Foreskin fibroblast (primary cell): ENCODE measurements at places on chromosomes 5 and 9.

DNA sequence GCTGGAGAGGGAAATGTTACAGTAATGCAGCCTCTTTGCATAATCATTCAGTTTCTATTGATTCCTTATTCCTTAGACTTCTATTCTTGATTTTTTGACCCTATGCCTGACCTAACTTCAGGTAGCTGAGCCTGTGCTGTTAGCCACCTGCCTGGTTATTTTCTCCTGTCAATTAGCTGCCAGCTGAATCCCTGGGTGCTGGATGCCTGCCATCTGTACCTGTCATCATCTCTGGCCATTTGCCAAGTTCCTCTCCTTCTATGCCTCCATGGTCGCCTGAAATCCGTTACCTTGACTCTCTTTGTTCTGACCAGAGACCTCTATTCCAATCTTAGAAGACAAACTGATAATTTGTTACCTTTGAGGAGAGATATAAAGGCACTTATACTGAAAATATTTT is 178.3 kb downstream of the CAVIN4 start:
- DNase-seq: no peak

DNA sequence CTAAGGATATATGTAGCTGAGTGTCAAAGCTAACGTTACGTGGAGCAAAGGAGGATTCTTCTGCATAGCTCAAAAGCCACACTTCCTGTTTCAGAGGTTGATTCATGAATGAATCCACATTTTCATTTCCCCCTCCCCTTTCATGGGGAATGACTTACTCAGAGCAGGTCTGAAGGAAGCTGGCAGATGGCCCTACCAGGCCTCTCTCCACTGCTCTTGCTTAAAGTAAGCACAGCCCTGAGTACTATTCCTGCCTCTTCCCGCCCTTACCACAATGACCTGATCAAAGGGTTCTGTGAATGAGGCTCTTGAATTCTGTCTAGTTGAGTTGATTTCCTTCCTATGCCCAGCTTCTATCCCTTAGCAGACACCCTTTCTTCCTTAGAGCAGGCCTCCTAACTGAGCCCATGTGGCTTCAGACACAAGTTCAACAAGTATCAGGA is 6.3 kb downstream of the IGIP start:
- peak; percentile 96 for DNase-seq

- peak; percentile 21 for DNase-seq
Observed at GRCh38 chr5:120463006-120463680, 957 bp upstream of the PRR16 start.

- DNase-seq: no peak
Observed at GRCh38 chr9:29217966-29218365, 1644.7 kb upstream of the C9orf72 start.

DNA sequence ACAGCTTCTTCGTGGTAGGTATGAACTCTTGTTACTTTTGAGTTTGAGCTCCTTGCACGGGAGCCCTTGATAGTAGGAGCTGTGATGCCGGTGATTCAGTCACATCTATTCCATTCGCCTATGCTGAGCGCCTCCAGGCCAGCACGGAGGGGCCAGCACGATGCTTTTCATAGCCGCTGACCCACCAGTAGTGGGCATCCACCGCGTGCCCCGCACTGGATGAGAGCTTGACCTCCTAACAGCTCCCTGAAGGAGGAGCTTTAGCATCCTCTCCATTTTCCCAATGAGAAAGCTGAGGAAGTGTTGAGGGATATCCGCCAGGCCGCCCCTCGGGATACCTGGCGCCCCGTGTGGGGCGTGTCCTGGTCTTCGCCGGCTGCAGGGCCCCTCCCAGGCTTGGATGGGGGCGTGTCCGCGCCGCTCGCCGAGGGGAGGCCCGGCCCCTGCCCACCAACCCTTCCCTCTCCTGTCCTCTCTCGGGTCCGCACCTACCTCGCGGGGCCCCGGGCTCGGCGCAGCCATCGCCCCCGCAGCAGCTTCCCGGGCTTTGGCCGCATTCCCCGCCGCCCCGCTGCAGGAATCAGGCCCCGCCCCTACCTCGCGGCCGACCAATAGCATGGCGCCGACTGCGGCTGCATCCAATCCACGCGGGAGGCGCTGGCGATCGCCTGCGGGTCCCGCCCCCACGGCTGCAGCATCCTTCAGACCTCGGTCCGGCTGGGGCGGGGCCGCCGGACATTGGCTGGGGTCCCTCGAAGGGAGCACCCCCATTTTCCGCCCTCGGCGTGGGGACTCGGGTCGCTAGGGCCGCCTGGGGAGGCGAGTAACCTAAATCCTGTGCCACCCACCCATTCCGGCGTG is at the start of gene PIP5KL1:
PIP5KL1 (minus strand) TSS at position 547 of the 861 bp plus-strand sequence; CDS start at position 522, 25 bp downstream.
- peak; percentile 96 for DNase-seq

GRCh38 chr5:142544946-142545649 is 140.8 kb downstream of the FGF1 start:
- no peak for DNase-seq

GRCh38 chr9:27192291-27192960 is 83.4 kb downstream of the TEK start:
- no peak for DNase-seq

- no peak for DNase-seq
Observed at GRCh38 chr5:31890046-31890445, 251.1 kb downstream of the PDZD2 start.

- no peak for DNase-seq
Observed at GRCh38 chr9:7342229-7342628, 457.3 kb downstream of the DMAC1 start.

GRCh38 chr5:77863181-77863580 is 87.0 kb upstream of the TBCA start:
- no peak for DNase-seq

DNA sequence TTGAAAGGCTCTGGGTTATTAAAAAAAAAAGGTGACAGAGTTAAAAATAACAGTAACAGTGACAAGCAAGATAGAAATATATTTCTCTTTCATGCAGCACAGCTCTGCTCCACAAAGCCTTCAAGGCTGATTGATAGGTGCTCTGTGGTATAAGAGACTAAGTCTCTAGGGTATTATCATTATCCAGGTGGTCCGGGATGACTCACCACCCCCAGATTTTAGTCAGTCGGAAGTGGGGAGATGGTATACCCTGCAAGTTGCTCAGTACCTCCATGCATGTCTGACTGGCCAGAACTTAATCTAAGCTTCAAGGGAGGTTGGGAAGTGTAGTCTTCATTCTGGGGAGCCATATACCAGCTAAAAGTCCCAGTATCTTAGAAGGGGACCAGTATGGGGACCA is 76.1 kb downstream of the SLC1A3 start:
- DNase-seq: no peak

DNA sequence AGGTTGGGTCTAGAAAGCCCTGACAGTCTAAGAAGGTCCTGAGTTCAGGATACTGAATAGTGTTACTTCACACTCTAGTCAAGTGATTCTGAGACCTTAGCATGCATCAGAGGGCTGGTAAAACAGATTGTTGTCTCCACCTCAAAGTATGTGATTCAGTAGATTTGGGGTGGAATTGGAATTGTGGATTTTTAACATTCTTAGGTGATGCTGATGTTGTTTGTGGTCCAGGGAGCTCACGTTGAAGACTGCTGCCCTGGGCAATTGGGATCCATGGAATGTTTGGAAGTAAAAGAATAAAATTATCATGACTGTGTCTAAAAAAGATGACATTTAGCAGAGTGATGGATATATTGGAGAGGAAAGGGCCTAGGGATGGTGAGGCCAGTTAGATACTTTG is 75.6 kb downstream of the VCAN start:
- DNase-seq: no peak

GRCh38 chr9:125950880-125951471 is 203.8 kb downstream of the PBX3 start:
- DNase-seq: no peak

- no peak for DNase-seq
Observed at GRCh38 chr9:24118190-24118589, 292.1 kb upstream of the ELAVL2 start.

GRCh38 chr9:72315510-72316311 is 49.3 kb downstream of the ZFAND5 start:
- DNase-seq: peak; percentile 56

DNA sequence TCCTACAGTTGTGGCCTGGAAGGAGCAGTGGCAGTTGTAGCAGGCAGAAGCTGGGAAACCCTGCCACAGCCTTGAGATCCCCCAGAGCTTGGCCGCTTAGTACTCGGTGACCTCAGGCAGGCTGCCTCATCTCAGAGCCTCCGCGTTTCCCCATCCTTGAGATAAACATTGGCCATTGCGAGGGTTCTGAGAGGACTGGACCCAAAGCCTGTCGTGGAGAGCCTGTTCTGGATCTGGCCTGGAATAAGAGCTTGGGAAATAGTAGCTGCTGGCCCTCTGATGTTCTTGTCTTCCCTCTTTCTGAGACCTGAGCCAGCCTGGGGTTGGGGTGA is 1.3 kb downstream of the MIGA2 start:
- no peak for DNase-seq

DNA sequence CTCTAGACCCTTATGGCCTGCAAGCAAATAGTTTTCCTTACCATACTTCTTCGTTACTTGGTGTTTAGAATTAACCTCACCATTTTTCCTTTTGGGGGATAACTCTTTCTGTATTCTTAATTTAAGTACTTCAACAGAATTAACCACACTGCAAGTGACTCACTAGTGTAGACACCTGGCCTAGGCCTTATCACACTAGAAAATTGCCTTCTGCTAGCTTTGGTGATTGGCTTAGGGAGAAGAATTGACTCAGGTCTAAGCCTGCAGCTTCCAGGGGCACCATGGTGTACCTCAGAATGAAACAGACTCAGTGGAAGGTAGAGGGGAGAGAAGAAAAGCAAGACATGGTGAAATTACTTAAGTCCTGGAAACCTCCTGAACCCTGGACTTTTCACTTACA is 112.8 kb upstream of the HMHB1 start:
- DNase-seq: no peak

DNA sequence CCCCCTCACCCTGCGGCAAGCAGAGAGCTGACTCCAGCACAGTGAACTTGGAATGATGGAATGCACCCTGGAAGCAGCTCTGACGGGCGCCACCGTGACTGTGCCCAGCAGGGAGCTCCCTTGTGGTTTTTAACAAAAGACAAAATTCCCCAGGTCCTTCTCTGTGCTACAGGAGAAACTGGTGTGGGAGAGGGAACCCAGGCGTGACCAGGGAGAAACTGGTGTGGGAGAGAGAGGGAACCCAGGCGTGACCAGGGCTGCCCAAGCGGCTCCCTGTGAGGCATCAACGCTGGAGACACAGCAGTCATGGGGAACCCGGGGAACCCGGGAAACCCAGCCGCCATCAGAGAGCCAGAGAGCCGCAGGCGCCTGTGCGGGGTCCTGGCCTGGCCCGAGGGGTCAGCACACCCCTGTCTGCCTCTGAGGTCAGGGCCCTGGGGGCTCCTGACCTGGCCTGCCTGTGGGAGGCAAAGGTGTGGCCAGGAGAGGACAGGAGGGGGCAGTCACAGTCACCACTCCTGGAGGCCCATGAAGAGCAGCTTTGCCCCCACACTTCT is 3.1 kb upstream of the AHRR start:
- peak; percentile 66 for DNase-seq

DNA sequence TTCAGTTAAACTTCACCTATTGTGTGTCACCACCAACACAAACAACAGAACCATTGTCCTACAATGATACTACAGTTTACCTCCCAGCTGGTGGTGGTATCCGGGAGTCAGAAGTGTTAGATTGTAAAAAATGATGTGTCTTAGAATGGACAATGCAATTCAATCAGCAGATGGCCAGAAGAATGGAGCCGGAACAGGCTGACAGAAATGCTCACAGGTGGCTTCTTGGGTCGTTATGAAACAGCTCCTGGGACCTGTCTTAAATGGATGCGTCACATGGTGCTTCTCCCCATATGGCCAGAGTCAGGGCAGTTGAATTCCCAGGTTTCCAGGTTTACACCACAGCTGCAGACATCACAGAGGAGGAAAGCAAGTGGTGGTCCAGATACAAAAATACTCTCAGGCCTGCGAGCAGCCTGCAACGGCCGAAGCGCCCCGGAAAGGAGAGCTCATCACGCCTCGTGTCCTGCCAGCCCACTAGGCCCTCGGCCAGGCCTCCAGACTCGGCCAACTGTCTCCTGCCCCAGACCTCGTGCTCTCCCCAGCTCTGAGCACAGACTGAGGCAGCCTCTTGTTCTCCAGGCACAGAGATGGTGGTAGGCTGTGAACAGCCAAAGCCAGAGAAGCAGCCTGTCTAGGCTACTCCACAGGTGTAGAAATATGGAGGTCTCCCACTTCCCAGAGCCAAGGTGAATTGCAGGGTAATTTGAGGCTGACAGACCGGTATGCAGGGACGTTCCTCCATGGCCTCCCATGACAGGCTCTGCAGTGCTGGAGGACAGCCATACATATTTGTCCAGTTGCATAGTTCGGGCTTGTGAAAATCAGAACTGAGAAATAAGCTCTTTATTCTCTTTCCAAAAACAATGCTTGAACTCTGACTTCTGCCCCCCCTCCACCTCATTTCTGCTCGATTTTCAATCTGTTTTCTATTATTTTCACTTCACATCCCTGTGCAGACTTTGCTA is 98.5 kb upstream of the SPATA31C2 start:
- no peak for DNase-seq

DNA sequence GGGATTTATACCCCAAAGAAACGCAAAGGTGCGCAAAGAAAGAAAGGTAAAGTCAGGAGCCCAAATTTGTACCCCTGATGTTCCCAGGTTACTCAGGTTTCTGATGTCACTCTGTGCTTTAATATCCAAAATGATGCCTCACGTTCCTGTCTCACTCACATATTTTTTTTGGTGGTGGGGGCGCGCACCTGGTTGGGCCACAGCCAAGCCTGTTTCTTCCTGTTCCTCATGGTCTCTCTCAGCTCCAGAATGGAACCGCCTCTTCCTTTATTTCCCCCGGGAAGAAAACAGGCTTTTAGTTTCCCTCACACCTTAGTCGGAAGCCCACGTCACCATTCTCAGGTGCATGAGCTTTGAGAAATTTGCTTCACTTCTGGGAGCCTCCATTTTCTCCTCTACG is 118.3 kb upstream of the BOD1 start:
- no peak for DNase-seq

- DNase-seq: no peak
Observed at GRCh38 chr9:86047361-86047760, 52.0 kb downstream of the GOLM1 start.

GRCh38 chr5:142701673-142702311 is 15.9 kb upstream of the FGF1 start:
- DNase-seq: no peak

- no peak for DNase-seq
Observed at GRCh38 chr9:1701113-1701512, 314.0 kb upstream of the SMARCA2 start.

- no peak for DNase-seq
Observed at GRCh38 chr5:175655411-175655810, 2.5 kb upstream of the HRH2 start.

- no peak for DNase-seq
Observed at GRCh38 chr9:135547756-135548736, 2.1 kb downstream of the OBP2A start.

- no peak for DNase-seq
Observed at GRCh38 chr5:176360894-176361436, 599 bp downstream of the KIAA1191 start.

- no peak for DNase-seq
Observed at GRCh38 chr5:87347841-87348240, 64.9 kb downstream of the CCNH start.

GRCh38 chr9:89144238-89144637 is 34.4 kb downstream of the SHC3 start:
- DNase-seq: no peak

GRCh38 chr9:130501639-130502038 is 56.9 kb downstream of the ASS1 start:
- DNase-seq: no peak
